Right forelimb (tissue), 1 donor: ENCODE measurements at places on chromosomes 6 and 20.

DNA sequence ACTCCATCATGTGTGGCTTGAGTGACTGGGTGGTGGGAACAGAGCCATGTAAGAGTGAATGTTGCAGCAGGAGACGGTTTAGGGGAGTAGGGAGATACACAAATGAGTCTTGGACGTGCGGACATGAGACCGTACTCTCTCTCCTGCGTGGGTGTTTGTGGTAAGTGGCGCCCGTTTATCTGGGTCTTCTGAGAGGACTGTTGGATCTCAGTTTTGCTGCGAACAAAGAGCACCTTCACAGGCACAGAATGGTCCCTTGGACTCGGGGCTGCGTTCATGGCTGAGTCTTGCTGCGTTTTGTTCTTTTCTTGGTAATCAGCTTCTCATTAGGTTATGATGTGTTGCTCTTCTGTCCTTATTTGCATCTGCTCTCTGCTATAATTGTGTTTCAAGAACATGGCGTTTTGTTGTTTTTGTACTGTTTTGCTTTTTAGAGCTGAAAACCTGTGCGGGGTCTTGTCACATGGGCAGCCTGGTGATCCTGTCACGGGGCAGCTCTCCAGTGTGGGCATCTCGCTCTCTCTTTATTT, 28.5 kb downstream of the STK35 start:
- DNase-seq: no peak

DNA sequence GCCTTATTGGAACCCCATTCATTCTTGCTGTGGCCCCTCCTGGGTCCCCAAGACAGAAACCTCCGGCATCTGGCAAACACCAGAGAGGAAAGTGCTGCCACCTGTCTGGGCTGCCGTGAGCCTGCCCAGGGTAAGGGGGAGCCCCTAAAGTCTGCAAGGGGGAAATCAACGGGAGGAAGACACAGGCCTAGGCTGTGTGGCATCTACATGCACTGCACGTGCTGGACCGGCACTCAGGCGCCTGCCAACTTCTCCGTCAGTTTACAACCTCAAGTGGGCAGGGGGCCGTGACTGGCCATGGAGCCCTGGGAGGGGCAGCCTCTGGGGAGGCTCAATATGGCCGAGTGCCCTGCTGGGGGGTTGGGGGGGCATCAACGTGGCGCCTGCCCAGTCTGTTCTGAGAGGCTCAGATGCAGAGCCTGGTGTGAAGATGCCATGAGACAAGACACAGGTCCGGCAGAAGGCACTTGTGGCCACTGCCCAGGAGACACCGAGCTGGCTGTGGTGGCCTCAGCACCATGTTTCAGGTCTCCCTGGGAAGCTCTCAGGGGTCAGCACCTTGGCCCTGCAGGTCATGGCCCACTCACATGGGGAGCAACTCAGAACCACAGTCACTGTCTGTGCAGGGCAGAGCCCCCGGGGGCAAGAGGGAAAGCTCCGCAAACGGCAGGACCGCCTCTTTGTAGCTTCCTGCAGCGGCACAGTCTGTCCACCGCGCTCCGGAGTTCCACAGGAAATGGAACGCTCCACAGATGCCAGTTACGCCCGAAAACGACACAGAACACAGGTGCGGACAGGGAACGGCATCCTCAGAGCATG, 8.4 kb downstream of the UCKL1 start:
- DNase-seq: no peak

DNA sequence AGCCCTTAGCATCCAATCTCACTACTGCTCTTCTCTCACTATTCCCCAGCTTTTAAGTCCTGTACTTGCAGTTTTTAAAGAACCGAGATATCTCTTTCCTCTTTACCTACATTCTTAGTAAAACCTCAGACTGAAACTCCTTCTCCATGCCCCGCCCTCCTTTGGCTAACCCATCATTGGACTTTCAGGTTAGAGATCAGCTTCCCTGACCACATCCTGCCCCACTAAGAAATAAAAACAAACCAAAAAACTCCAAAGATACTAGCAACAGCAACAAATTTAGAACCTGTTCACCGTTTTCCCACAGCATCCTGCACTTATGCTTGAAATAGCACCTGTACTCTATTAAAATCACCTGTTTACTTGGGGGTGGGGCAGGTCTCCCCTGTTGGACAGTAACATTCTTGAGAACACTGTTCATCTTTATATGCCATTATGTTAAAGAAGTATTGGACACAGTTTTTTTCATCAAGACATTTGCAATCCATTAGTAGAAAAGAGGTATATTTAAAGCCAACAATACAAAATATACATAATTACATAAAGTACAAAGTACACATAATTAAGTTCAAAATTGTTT, 16.3 kb upstream of the SMAP1 start:
- DNase-seq: no peak

GRCh38 chr6:127686084-127686483, 109.1 kb downstream of the C6orf58 start:
- no peak for DNase-seq

GRCh38 chr6:113450061-113450465, 407.1 kb upstream of the MARCKS start:
- no peak for DNase-seq

- DNase-seq: no peak
Measured at GRCh38 chr6:129667621-129668020, 42.4 kb downstream of the ARHGAP18 start.

- no peak for DNase-seq
Measured at GRCh38 chr20:53809728-53810365, 216.2 kb upstream of the ZNF217 start.

DNA sequence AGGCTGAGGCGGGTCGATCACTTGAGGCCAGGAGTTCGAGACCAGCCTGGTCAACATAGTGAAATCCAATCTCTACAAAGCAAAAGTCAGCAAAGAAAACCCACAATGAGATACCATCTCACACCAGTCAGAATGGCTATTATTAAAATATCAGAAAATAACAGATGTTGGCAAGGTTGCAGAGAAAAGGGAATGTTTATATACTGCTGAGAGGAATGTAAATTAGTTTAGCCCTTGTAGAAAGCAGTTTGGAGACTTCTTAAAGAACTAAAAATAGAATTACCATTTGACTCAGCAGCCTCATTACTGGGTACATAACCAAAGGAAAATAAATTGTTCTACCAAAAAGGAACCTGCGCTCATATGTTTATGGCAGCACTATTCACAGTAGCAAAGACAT, 16.7 kb upstream of the GCM1 start:
- no peak for DNase-seq

- DNase-seq: no peak
Measured at GRCh38 chr20:1376408-1377270, 16.2 kb downstream of the FKBP1A start.
